ENCODE measurements at places on chromosomes 6 and 20.

GRCh38 chr6:21137700-21138335, 455.7 kb upstream of the SOX4 start:
- no peak for DNase-seq

- DNase-seq = no peak
These were observed 19.0 kb upstream of the MLN start for GRCh38 chr6:33822575-33823395.

DNA sequence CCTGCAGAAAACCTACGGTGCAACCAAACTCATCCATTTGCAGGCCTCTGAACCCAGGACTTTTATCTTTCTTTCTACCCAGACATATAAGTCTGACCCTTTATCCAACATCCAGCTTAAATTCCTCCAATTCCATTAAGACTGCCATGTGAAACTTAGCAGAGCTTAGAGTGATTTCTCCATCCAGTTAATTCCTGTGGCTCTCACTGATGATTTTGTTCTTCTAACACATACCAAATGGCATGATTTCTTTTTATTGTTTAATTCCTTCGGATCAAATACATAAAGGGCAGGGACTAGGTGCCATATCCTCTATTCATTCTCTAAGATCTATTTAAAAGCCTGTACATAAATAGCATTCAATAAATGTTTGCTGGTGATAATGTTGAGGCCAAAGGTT, 92.9 kb downstream of the TASP1 start:
- DNase-seq = no peak

- DNase-seq = no peak
These were observed 170.0 kb downstream of the TTLL2 start for GRCh38 chr6:167494698-167495435.

GRCh38 chr6:57021086-57021720, 25.3 kb upstream of the KIAA1586 start:
- DNase-seq = peak; percentile 14

GRCh38 chr6:80217794-80218193, 111.3 kb downstream of the BCKDHB start:
- DNase-seq = no peak

DNA sequence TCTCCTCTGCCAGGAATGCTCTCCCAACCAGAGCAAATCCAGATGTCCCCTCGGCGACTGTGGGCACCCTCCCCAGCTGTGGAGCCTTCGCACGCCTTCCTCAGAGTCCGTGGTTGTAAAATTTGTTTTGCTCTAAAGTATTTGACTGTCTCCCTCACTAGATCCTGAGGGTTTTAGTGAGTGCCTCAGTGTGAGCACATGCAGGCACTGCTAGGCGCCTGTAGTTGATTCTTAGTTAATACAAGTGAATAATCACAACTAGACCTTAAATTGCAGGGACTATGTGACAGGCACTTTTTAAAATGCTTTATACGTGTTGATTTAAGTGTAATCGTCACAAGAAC, 680 bp upstream of the MTCH1 start:
- no peak for DNase-seq

- no peak for DNase-seq
These were observed 24.1 kb upstream of the MRGBP start for GRCh38 chr20:62772103-62772611.

Measured in stimulated activated naive CD4-positive, alpha-beta T cell (primary cell).